ENCODE measurements at places on chromosomes 11 and 22. TPM values are rescaled to one million over a fixed set of nuclear protein-coding genes. Genes with fewer than 3 reads are reported as not detected.

The TRIM6 gene
- 0.89 TPM for total RNA-seq

The RHOG gene
- total RNA-seq = 190 TPM

The MN1 gene
- total RNA-seq = 0.06 TPM

The NLRP6 gene
- 3.7 TPM for total RNA-seq

The APOL4 gene
- total RNA-seq = 0.70 TPM

The DYNC2H1 gene
- total RNA-seq = 3.2 TPM

The PTPN5 gene
- total RNA-seq = not detected

The APOA1 gene
- total RNA-seq = 0.33 TPM

The VPREB1 gene
- not detected for total RNA-seq

The F2 gene
- not detected for total RNA-seq

The SYTL2 gene
- 7.6 TPM for total RNA-seq

The BTBD18 gene
- total RNA-seq = not detected

The YIF1A gene
- 64.1 TPM for total RNA-seq

The APOA4 gene
- total RNA-seq = not detected

The APOL5 gene
- not detected for total RNA-seq

The HEPHL1 gene
- total RNA-seq = not detected

The SYT9 gene
- not detected for total RNA-seq

The NTM gene
- not detected for total RNA-seq

The GLYAT gene
- total RNA-seq = not detected

The ZW10 gene
- 23.3 TPM for total RNA-seq

The CCDC87 gene
- total RNA-seq = 0.16 TPM

The PARVB gene
- total RNA-seq = 71.4 TPM

The PHF21B gene
- not detected for total RNA-seq

The SMC1B gene
- 2.1 TPM for total RNA-seq

The TMEM223 gene
- total RNA-seq = 10.0 TPM

The ZNF280A gene
- total RNA-seq = not detected

The SUN2 gene
- 74.2 TPM for total RNA-seq

The XKR3 gene
- not detected for total RNA-seq

The TEX12 gene
- total RNA-seq = 0.25 TPM

The SLC22A8 gene
- total RNA-seq = not detected

The AIFM3 gene
- 0.14 TPM for total RNA-seq

The NEFH gene
- 8.1 TPM for total RNA-seq

The UPK3A gene
- total RNA-seq = not detected

The ACRV1 gene
- not detected for total RNA-seq

The RASGRP2 gene
- 4.6 TPM for total RNA-seq

The MYBPC3 gene
- total RNA-seq = not detected

The ZNF214 gene
- not detected for total RNA-seq

The NNMT gene
- not detected for total RNA-seq

The IGF2 gene
- 0.06 TPM for total RNA-seq

The BIK gene
- total RNA-seq = 3.3 TPM

The ACCSL gene
- total RNA-seq = not detected

The HTR3B gene
- total RNA-seq = not detected

The EHF gene
- not detected for total RNA-seq

The MRGPRX4 gene
- total RNA-seq = not detected

Measured in activated naive CD8-positive, alpha-beta T cell treated with anti-CD3 and anti-CD28 coated beads for 36 hours (primary cell).